ENCODE measurements at places on chromosomes 7 and 10.

DNA sequence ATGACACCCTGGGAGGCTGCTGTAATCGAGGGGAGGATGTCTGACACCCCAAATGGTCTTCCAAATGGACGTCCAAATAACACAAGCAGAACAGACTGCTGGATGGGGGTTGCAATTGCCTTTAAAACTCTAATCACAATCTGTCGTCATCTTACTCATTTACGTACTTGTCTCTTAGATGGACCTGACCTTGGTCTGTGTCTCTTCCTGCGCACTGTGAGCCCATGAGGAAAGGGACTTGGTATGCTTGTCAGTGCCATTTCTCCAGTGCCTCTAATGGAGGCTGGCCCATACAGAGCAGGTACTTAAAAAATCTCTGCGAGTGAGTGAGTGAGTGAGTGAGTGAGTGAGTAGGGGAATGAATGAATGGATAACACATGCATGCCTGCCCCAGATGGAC is 93.3 kb downstream of the DLG5 start:
- DNase-seq, result no peak

DNA sequence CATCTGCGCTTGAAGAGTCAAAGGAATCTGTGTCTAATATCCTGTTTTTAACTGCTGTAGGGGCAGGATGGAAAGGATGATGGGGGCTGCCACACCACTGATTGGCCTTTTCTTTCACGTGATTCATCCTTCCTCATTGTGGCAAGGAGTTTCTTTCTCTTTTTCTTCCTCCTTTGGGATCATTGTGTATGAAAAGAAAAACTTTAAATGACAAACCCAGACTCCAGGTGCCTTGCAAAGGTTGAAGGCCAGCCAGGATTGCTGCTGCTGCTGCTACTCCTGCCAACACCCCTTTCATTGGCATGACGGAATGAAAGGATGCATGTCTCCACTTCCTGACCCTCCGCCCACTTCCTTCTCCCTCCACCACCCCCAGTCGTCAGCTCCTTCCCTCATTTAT is 6.5 kb upstream of the OIT3 start:
- no peak for DNase-seq

- no peak for DNase-seq
These were observed 14.5 kb downstream of the TMEM120A start for GRCh38 chr7:75979759-75980429.

GRCh38 chr10:97572214-97572989 is at the start of gene ANKRD2:
Gene ANKRD2 (plus strand): TSS chr10:97572779. CDS start chr10:97572789, 10 bp downstream.
- DNase-seq, result peak; percentile 79

GRCh38 chr7:27103489-27104226 is 1.2 kb upstream of the HOXA2 start:
- DNase-seq, result no peak

- no peak for DNase-seq
These were observed 77.5 kb upstream of the INSIG1 start for GRCh38 chr7:155219947-155220769.

DNA sequence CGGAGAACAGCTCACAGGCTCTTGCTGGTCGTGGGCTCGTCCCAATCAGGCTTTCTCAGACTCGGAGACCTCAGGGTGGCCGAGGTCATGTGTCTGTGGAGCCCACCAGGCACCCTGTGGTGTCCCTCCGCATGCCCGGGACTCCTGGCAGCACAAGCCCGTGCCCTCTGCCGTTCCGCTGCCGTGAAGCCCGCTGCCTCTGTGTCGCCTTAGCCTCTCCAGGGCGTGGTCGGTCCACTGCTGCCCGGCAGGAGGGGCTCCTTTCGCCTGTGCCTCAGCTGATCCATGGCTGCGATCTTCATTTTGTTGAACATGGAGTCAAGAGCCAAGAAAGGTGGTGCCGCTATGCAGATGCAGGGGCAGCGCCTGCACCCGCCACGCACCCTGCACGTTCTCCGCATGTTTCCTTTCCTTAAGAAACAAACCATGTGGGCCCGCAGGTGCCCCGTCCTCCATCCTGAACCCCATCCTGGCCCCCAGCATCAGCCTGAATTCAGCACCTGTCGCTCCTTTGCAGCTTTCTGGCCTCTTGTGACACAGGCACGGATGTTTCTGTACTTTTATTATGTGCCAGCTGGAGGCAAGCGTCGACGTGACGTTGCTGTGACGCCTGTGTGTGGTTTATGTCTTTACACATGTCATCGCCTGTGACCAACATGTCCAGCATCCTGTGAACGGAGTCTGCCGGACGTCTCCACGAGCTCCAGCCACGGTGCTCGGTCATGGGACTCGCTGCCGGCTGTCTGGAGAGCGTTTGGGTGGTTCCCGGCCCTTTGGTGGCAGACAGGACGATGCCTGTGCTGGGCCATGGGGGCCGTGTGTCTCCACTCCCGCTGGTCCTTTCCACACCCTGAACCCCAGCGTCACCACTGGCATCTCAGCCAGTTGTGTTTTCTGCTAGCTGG is 69.9 kb downstream of the NKX6-2 start:
- DNase-seq, result no peak

DNA sequence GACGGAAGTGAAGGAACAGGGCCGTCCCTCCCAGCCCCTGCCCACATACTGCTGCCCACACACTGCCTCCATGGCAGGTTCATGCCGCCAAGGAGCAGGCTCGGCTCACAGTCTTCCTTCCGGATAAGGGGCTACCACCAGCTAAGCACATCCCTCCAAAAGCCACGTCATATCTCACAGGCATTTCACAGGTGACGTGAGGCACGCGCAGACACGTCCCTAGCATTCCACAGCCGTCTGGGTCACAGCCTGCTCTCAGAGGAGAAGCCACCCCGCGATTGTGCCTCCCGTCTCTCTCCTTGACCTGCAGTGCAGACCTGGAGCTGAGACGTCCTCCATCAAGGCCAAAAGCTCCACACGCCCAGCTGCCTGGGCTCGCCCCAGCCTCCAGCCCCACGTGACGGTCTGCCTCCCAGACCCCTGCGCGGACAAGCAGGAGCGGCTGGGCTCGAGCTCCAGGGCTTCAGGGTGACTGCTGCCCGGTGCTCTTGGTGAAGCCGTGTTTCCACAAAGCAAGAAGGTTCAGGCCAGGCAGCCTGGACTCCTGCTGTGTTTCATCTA is 114.0 kb downstream of the MAD1L1 start:
- DNase-seq, result no peak

DNA sequence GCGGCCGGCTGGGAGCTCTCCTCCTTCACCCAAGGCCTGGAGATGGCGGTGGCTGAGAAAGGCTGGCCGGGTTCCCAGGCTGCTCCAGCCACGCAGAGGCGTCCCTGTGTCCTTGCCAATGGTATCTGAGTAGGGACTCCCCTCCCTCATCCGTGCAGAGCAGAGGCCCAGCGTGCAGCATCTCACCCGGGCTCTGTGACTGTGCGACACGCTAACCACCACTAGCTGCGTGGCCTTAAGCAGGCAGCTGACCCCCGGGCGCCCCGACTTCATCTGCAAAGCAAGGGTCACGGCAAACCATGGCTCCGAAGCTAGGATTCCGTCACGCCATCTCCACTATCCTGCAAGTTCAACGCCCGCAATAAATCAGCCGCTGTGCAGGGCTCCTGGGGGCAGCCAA is 47.2 kb upstream of the TNRC18 start:
- no peak for DNase-seq

DNA sequence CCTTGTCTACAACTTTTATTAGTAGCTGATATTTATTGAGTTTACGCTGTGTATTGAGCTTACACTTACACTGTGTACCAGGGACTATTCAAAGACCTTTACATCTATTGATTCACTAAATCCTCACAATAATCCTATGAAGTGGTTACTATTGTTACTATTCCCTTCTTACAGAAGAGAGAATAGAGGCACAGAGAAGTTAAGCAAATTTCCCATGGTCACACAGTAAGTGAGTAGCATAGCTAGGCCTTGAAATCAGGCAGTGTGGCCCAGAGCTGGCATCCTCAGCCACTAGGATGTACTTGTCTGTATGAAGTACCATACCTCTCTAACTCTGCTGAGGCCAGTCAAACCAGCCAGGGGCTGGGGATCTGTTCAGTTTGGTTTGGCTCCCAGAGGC is 7.6 kb downstream of the COL13A1 start:
- DNase-seq, result no peak

DNA sequence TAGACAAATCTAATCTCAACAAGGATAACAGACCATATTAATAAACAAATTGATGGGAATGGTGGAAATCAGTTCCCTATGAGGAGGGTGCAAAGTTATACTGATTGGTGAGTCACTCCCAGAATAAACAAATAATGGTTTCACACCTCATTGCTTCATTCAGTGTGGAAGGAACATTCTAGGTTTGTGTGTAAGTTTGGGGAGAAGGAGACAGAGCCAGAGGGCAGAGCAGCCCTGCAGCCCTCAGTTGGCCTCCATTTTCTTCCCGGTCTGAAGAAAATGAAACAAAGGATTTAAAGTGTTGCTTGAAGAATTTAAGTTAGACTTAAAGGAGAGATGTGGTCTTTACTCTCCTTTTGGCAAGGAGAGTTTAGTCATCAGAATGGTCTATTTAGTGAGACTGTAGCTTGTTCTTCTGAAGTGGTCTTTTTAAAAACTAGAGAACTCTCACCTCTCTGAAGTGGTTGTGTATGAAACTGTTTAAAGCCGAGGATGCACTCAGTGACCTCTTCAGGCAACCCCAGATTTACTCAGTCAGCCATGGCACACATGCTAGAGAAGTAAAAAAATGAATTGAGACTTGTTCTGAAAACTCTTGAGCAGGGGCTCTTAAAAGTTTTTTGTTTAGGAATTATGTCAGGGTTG is 27.2 kb downstream of the IKZF1 start:
- no peak for DNase-seq

GRCh38 chr10:126375926-126376554 is 12.2 kb downstream of the ADAM12 start:
- no peak for DNase-seq

DNA sequence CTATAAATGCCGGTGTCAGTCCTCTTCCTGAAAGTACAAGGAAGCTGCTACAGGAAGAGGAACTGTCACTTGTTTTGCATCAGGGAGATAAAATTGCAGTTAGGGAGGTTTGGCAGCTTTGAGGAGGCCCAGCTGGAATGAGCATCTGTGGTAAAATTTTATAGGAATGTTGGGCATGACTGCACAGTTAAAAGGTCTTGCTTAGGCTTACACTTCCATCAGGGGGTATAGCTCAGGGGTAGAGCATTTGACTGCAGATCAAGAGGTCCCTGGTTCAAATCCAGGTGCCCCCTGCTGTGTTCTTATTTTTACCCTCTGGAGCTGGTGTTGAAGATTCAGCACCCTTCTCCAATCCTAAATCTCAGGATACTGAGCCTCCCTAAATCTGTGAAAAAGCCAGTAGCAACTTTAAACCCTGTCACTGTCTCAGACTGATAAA is 65.9 kb downstream of the ZNF467 start:
- no peak for DNase-seq

DNA sequence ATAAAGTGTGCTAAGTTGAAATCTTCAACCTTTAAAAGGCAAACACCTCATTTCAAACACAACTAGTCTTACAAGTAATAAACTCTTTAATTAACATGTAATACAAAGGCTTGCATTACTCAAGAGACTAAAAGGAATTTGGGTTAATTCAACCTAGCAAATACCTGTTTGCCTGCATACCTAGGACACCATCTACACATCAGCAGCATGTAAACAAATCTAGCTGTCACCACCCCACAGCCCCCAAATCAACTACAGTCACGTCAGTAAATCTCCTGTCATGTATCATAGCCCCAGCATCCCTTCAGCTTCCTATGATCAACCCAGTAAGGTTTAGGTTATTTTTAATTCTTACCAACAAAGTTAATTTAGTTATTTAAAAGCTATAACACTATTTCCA is 33.5 kb downstream of the ZNF800 start:
- no peak for DNase-seq

- DNase-seq, result no peak
These were observed 6.6 kb downstream of the LEP start for GRCh38 chr7:128247640-128248194.

DNA sequence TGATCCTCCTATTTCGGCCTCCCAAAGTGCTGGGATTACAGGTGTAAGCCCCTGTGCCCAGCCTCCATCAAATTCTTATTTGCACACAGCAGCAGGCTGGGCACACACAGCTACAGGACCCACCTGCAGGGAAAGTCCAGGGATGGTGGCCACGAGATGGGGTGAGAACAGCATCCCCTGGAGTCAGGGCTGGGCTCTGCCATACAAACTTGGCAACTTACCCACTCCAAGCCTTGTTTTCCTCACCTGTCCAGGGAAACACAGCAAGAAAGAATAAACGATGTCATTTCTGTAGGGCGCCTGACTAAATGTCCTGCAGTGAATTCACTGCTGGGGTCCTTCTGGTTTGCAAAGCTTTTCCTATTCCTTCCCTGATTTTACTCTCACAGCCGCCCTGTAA is 5.5 kb downstream of the MYH16 start:
- no peak for DNase-seq

GRCh38 chr7:25675789-25676474 is 447.6 kb upstream of the NPVF start:
- DNase-seq, result no peak
